Urinary bladder (tissue), 4 donors: ENCODE measurements at places on chromosomes 5 and 9. TPM values are rescaled to one million over a fixed set of nuclear protein-coding genes. Genes with fewer than 3 reads are reported as not detected.

TAF11L5 gene
- not detected for total RNA-seq

PCDHB12 gene
- total RNA-seq: 6.9 TPM

AQP3 gene
- total RNA-seq: 27.1 TPM

DNA sequence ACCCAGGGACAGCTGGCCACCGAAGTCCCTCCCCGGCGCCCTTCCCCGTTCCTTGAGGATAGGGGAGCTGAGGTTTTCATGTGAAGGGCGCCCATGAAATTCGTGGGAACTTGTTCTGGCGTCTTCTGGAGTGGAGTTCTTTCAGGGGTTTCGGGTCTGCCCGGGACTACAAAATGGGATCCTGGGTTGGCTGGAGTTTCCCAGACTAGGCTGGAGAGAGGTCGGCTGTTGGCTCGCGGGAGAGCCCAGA is 3.6 kb upstream of the RGMB start:
- no peak for DNase-seq

DNA sequence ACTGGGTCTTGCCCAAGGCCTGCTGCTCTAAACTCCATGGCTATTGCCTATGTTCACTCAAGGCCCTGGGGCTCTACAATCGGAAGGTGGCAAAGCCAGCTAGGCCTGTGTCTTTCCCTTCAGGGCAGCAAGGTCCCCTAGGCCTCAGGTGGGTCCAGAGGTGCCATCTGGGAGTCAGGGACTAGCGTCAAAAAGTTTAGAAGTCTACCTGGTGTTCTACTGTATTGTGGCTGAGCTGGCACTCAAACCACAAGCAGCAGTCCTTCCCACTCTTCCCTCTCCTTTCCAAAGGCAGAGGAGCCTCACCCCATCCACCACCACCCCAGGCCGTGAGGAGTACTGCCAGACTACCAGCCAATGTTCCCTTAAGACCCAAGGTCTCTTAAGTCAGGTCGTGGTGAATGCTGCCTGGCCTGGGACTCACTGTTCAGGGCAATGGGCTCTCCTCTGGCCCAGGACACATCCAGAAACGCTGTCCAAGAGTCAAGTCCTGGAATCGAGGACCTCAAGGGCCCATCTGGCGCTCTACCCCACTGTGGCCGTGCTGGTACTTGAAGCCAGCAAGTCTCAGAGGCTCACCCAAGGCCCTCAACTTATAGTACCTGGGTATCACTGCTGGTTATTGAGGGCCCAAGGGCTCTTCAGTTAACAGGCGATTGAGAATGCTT is 13.0 kb upstream of the SARDH start:
- DNase-seq: no peak
